ENCODE measurements at places on chromosomes 1 and 21.

DNA sequence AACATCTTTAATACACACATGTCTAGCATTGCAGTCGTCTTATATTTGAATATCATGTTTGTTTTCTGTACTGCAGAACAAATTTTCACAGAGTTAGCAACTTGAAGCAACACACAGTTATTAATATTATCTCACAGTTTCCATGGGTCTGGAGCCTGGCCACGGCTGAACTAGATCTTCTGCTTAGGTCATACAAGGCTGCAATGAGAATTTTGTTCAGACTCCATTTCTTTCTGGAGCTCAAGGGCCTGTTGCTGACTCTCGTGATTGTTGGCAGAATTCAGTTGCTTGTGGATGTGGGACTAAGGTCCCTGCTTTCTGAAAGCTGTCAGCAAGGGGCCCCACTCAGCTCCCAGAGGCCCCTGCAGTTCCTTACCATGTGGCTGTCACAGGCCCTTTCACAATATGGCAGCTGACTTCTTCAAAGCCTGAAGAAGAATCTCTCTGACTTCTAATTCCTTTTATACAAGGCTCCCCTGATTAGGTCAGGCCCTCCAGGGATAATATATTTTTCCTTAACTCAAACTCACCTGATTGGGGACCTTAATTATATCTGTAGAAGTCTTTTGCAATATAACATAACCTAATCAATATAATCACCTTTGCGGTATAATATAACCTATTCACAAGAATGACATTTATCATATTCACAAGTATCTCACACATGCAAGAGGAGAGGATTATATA lies 296.3 kb downstream of the NFIA start:
- DNase-seq = no peak

GRCh38 chr1:154219541-154219940 lies 1.2 kb upstream of the UBAP2L start:
- no peak for DNase-seq

- DNase-seq = no peak
These were observed 16.9 kb downstream of the MTARC1 start for GRCh38 chr1:220803401-220804201.

DNA sequence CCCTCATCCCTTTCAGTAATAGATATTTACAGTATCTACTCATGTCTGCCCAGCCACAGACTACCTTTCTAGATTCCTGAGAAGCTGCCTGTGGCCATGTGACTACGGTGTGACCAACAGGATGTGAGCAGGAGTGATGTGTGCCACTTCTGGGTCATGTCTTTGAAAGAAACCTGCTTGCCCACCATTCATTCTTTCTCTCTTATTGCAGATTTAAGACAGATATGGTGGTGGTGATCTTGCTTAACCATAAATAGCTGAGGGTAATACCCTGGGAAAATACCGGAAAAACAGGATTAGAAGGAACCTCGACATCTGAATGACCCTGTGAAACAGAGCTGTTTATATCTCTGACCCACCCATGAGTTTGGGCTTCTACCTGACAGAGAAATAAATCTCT lies 41.6 kb upstream of the GUCA2A start:
- no peak for DNase-seq

- no peak for DNase-seq
These were observed 21.4 kb downstream of the TMPRSS15 start for GRCh38 chr21:18382141-18382540.

DNA sequence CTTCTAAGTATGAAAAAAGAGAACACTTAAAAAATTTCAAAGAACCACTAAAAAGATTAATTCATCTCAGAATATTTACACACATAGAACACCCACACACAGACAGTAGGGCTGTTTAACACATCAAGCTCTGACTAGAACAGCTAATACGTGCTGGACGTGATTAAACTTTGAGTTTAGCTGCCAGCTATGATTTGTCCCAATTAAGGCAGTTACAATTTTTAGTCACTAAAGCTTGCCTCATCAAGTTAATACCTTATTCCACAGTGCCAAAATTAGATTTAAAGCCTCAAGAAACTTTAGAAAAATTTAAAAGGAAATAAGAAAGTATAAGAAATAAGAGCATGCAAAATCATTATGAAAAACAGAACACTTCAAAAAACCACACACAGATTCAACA lies 18.9 kb downstream of the SLC16A1 start:
- no peak for DNase-seq

DNA sequence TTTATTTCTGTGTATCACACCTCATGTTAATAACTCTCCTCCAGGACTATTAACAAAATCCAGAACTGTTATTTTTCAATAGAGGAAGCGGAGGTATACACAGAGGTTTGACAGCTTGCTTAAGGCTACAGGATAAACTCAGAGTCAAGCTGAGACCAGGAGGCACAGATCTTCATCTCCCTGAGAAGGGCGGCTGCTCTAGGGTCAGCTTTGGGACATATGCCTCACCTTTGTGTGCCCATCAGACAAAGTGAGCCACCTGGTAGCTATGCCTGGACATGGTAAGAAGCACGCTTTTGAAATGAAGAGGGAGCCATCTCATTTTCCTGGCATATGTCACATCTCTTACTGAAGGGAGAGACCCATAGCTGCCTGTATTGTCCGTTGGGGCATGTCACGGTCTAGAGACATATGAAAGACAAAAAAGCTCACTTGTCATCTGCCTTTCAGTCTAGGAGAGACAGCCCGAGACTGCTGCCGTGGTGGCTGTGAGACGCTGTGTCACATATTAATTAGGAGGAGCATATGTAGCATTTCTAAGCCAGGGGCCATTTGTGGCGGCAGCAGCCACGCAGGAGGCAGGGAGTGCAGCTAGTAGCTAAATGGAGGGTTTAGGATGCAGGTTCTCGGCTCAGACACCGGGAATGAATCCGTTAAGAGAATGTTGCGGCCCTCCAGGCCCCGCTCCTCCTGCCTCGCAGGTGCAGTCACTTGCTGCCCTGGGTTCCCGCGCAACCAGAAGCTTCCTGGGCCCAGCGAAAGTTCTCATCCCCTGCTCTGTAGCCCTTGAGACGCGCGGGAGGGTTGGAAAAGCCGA lies 161.3 kb upstream of the C1orf21 start:
- no peak for DNase-seq

DNA sequence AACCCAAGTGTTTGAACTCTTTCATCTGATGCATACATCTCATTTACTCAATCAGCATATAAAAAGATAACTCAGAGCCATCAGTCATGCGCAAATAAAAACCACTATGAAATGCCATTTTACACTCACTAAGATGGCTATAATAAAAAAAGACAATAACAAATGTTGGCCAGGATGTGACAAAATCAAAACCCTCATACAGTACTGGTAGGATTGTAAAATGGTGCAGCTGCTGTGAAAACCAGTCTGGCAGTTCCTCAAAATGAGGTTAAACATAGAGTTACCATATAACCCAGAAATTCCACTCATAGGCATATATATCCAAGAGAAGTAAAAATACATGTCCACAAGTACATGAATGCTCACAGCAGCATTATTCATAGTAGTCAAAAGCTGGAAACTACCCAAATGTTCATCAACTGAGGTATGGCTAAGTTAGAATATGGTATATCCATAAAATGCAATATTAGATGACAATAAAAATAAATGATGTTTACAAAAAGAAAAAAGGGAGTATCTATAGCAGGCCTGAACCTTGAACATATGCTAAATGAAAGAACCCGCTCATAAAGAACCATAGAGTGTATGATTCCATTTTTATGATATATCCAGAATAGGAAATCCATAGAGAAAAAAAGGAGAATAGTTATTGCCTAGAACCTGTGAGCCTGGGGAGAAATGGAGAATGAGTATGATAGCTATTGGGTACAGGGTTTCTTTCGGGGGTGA lies 265.1 kb downstream of the SIPA1L2 start:
- DNase-seq = no peak

- DNase-seq = no peak
These were observed 17.2 kb upstream of the FABP3 start for GRCh38 chr1:31390071-31390470.

DNA sequence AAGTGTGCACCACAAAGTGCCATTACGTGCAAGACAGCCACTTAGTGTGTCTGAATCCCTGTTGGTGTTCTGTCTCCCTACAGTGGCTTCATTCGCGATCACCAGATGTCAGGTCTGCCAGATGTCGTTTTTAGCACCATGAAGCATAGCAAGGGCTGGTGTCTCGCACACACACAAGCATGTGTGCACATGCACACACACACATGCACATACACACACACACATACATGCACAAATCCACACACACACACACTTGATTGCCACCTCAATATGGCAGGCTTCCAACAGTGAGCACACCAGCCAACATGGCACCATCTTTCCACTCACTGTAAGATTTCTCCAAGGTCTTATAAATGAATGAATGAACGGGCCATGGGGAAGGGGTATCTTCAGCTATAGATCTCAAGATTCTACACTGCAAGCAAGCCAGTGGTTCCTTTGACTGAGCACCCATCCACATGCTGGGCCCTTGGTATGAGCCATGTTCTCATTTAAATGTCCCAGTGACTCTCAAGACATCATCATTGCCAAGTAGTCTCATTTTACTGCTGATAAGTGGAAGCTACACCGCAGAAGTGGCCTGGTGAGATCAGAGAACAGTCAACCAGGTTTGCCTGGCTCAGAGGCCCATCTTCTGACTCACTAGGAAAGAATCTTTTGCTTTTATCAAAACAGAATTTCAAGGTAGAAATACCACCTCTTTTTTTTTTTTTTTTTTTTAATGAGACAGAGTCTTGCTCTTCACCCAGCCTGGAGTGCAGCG lies 84.9 kb downstream of the SIM2 start:
- no peak for DNase-seq

DNA sequence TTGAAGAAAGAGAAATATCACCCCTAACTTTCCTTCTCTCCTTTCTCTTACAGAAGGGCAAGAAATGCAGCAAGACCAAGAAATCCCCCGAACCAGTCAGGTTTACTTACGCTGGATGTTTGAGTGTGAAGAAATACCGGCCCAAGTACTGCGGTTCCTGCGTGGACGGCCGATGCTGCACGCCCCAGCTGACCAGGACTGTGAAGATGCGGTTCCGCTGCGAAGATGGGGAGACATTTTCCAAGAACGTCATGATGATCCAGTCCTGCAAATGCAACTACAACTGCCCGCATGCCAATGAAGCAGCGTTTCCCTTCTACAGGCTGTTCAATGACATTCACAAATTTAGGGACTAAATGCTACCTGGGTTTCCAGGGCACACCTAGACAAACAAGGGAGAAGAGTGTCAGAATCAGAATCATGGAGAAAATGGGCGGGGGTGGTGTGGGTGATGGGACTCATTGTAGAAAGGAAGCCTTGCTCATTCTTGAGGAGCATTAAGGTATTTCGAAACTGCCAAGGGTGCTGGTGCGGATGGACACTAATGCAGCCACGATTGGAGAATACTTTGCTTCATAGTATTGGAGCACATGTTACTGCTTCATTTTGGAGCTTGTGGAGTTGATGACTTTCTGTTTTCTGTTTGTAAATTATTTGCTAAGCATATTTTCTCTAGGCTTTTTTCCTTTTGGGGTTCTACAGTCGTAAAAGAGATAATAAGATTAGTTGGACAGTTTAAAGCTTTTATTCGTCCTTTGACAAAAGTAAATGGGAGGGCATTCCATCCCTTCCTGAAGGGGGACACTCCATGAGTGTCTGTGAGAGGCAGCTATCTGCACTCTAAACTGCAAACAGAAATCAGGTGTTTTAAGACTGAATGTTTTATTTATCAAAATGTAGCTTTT lies 2.4 kb downstream of the CCN1 start:
- no peak for DNase-seq

DNA sequence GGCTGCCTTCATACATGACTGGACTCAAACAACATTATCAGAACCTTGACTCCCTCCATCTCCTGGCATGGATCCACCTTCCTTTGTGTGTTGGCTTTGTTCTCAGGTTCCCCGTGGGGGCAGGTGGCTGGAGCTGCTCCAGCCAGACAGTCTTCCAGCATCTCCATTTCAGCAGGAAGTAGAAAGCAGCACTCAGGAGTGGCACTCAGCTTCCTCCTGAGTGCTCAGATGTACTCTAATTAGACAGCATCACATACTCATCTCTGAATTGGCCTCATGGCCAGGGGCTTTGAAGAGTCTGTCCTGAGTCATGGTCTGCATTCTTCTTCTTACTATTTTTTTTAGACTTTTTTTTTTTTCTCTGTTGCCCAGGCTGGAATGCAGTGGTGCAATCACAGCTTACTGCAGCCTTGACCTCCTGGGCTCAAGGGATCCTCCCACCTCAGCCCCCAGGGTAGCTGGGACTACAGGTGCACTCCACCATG lies 27.9 kb downstream of the OVAAL start:
- DNase-seq = no peak

DNA sequence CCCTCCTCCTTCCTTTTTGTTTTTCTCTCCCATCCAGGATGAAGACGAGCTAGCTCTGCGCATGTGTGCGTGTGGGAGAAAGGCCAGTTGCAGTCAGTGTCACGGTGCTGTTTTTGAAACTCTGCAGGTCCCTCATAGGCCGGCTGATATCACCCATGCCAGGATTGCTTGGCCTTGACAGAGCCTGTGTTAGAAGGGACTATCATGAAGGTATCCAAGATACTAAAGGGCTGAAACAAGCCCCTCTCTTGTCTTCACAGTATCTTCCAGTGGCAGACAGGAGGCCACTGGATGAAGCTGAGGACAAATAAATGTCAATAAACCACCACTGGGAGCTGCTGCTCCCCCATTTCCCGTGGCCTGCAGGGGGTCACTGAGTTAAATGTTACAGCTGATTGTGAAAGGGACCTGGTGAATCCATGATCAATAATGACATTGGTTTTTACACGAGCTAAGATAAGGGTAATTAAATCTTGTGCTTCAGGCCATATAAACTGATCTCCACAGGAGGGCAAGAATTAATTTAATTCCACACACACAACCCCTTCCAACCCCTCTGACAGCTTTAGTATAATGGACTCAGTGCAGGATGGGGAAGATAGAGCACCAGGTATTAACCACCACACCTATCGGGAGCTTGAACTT lies 64.6 kb upstream of the TARBP1 start:
- no peak for DNase-seq

- no peak for DNase-seq
These were observed 219.4 kb downstream of the SLC35F3 start for GRCh38 chr1:234123867-234124266.

- no peak for DNase-seq
These were observed 66.1 kb downstream of the PLXNA2 start for GRCh38 chr1:208178091-208178529.

GRCh38 chr1:204591473-204592090 lies 75.4 kb downstream of the MDM4 start:
- DNase-seq = no peak

GRCh38 chr1:193060938-193061337 lies 1.5 kb downstream of the RO60 start:
- no peak for DNase-seq

- no peak for DNase-seq
These were observed 87.0 kb upstream of the ATP1B1 start for GRCh38 chr1:169019419-169020058.

DNA sequence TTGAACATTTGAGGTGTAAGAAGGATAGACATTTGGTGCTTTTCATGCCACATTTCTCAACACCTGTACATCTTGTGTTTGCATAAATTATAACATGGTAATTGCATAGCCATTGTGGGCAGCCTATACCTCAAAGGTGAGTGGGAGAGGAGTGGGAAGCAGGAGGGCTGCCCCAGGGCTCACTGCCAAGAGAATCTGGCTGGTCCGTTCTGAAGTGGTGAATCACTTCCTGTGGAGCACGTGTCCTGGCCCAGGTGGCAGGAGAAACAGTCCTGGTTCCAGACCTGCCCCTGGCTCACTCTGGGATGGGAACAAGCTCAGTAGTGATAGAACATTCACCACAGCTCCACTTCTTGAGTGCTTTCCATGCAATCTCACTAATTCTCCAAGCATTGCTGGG lies 11.6 kb upstream of the OLFML2B start:
- no peak for DNase-seq

- DNase-seq = no peak
These were observed 10.9 kb upstream of the VAV3 start for GRCh38 chr1:107975851-107976250.

Measured in stimulated activated CD4-positive, alpha-beta T cell treated with anti-CD3 and anti-CD28 coated beads, Interleukin-1b, Interleukin-23, amount 100 ng/mL, for 1 hour (primary cell).